ENCODE measurements at places on chromosomes 5 and 9. TPM values are rescaled to one million over a fixed set of nuclear protein-coding genes. Genes with fewer than 3 reads are reported as not detected.

The FGD3 gene
- total RNA-seq: not detected

The LHX3 gene
- not detected for total RNA-seq

The IFNB1 gene
- total RNA-seq: not detected

The ALDOB gene
- not detected for total RNA-seq

The CKMT2 gene
- 1.6 TPM for total RNA-seq

The SLC6A18 gene
- total RNA-seq: not detected
